ENCODE measurements at places on chromosomes 1 and 21.

DNA sequence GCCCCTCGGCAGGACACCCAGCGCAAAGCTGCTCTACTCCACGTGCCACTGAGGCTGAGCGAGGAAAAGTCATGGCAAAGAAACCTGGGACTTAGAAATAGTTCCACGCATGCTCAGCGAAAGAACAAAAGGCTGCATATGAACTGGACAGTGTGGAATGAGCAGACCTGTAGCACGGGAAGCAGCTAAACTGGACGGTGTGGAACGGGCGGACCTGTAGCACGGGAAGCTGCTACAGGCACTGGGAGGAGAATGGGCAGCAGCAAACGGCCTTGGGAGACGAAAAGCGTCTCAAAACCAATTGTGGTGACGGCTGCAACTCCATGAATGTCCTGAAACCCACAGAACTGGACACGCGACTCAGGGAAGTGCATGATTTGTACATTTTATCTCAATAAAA is 15.6 kb downstream of the SSU72 start:
- no peak for DNase-seq

DNA sequence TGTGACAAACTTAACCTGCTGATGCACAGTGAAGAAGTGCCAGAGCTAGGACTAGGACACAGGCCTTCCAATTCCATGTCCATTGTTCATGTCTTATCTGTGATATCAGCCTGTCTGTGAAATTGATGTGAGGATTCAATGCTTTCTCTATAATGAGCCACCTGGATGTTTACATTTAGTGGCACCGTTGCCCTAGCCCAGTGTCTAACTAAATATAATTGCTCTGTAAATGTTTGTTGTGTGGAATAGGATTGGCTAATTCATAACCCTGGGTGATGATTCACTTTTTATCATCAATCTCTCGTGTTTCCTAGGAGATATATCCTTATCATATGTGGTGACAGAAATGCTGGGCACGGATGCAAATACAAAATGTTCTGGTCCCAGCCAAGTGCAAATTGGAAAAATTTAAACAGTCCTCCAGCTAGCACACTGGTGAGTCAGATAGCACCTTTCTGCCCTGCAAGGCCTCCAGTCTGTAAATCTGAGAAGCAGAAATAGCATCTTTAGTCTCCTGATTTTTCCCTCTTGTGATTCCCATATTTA is 46.9 kb upstream of the GNG12 start:
- peak; percentile 58 for DNase-seq

- peak; percentile 73 for DNase-seq
Measured at GRCh38 chr21:35616090-35616489, 444.2 kb downstream of the SETD4 start.

- peak; percentile 90 for DNase-seq
Measured at GRCh38 chr1:184929711-184930202, 44.6 kb downstream of the NIBAN1 start.

DNA sequence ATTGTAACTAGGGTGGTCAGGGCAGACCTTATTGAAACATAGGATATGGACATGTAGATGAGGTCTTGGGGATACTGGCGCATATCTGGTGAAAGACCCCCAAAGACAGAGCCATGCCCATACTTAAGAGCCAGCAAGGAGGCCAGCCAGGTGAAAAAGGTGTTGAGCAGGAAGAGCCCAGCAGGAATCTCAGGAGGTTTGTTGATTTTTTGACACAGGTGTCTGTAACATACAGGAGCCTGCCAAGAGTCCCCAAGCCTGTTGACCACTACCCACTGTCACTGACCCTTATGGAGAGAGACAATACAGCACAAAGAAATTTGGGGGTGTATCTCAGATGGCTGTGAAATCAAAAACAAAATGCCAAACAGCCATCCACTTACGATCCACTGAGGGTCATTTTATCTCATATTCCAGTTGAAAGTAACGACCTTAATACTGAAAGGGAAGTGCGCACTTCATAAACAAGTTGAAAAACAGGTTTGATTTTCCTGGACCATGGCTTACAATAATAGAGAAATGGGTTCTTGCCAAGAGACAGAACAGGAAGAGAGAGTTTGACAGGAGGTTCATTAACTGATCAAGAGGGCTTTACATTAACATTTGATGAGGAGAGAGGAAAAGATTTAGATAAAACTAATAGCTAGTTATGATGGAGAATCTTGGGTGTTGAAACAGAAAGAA is 163.6 kb downstream of the GLUL start:
- DNase-seq, result no peak
